ENCODE measurements at places on chromosomes 12 and 14. TPM values are rescaled to one million over a fixed set of nuclear protein-coding genes. Genes with fewer than 3 reads are reported as not detected.

The RHEBL1 gene
- 1.5 TPM for total RNA-seq

DNA sequence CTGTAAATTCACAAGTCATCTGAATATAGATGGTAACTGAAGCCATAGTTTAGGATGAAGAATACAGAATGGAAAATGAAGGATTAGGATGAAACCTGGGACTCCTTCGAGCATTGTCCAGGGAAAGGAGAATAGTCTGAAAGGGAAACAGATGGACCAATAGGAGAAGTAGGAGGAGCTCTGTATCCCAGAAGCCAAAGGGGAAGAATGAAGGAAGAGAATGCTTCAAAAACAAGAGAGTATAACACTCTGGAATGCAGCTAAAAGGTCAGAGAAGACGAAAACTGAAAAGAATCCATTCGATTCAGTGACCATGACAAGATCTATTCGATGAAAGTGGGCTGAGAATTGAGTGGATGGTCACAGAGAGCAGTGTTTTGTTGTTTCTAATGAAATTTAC is 1.0 kb downstream of the GMFB start:
- H3K27me3 ChIP-seq: no peaks in the 10 kb centered on the region
- peaks cover 7% of the 10 kb centered on the region for H3K36me3 ChIP-seq
- peak overlapping the region; percentile 74 for H3K4me3 ChIP-seq
- H3K27ac ChIP-seq: peak overlapping the region; percentile 93
- peaks cover 52% of the 10 kb centered on the region for H3K4me1 ChIP-seq
- DNase-seq: no peak

DNA sequence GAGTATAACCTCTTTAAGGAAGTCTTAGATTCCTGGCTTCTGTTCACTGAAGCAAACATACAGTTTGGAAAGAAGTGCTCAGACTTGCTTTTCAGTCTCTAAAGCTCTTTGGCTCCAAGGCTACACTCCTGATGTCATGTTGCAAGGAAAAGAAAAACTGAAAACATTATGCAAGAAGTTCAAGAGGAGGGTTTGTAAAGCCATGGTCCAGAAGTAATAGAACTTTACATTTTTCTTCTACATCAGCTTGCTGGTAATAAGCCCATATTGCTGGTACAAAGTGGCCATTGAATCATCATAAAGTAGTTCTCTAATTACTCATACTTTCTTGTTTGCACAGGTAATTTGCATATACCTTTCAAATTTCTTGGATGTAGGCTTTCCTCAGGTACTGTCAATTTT is 83.6 kb downstream of the BBS10 start:
- H3K27ac ChIP-seq: peak overlapping the region; percentile 75
- no peak overlapping the region for H3K4me3 ChIP-seq
- H3K36me3 ChIP-seq: no peaks in the 10 kb centered on the region
- H3K27me3 ChIP-seq: no peaks in the 10 kb centered on the region
- no peak for DNase-seq

GRCh38 chr12:104137001-104137901 is 759 bp downstream of the NFYB start:
- H3K4me1 ChIP-seq: peaks cover 52% of the 10 kb centered on the region
- DNase-seq: peak; percentile 56
- H3K36me3 ChIP-seq: peaks cover 21% of the 10 kb centered on the region
- H3K4me3 ChIP-seq: peak overlapping the region; percentile 85

Data from lower lobe of right lung (tissue), 2 donors.